ENCODE measurements at places on chromosomes 4 and X.

DNA sequence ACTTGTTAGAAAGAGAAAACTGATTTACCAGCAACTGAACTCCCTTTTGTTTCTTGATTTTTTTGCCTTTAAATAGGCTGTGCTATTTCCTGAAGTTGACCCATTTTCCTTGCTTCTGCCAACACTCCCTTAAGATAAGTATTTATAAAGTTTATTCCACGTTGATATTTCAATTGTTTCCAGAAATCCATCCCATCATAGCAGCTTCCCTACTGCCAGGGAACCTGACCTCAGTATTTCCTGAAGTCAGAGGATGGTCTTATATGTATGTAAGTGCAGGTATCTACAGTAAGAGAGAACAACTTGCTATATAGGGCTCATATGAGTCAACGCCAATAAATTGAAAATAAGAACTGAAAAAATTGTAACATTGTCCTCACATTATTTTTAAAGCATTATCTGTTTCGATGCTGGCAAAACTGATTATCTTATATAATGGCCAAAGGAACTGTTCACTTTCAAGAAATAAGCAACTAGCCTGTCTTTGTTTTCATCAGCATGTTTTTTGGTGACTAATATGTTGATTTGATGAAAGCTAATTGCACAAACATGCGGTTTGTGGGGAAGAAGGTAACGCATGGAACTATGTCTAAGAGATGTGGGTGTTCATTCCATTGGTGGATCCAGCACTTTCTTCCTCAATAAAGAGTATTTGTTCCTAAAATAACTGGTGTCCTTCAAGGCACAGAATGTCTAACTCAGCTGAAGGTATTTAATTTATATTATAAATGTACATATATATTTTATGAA lies 4.7 kb downstream of the LIMCH1 start:
- no peak for DNase-seq

DNA sequence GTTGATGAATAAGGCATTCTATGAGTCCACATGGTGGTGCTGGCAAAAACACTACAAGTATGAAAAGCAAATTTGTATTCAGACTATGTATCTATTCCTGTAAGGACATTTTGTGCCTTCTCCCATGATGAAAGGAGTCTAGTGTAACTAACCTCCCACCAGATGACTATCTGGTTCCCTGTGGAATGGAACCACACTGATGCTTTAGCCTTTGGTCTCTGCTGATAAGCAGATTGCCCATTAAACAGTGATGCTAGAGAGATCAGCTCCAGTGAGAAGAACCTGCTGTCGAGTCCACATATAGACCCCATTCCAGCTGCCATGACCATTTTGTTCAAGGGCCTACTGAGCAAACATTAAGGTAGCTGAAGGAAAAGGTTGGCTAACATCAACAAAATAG lies 10.5 kb upstream of the THOC2 start:
- no peak for DNase-seq

DNA sequence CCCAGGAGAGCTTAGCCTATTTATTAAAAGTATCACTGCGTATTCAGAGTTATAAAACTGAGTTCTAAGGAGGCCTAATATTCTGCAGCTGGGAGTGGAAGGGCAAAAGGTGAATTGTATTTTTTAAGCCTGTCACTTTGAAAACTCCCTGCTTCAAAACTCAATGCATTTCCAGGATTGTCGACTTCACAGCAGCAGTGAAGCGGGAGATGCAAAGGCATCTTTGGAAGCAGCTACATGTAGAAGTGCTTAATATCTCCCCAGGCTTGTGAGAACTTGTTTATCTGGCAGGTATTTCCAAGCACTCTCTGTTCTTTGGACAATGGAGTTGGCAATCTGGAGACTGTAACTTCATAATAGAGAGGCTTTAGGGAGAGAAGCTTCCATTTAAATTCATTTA lies 717.5 kb upstream of the SLIT2 start:
- no peak for DNase-seq

GRCh38 chr4:26206339-26206738 lies 114.5 kb upstream of the RBPJ start:
- no peak for DNase-seq

DNA sequence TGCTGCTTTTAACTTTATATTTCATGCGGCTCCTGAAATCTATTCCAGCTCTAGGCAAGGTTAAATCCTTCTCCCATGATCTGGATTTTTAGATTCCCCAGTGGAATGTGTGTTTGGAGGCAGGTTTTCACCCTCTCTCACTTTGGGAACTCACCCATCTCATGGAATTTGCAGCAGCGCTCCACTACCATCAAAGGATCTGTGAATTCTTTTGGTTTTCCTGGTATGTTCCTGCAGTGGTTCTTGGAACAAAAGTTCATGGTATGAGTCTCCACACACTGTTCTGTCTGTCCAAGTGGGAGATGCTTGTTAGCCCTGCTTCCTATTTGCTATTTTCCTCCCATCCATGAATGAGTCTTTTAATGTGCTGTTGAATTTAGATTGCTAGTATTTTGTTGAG lies 14.0 kb downstream of the APOOL start:
- DNase-seq, result no peak

DNA sequence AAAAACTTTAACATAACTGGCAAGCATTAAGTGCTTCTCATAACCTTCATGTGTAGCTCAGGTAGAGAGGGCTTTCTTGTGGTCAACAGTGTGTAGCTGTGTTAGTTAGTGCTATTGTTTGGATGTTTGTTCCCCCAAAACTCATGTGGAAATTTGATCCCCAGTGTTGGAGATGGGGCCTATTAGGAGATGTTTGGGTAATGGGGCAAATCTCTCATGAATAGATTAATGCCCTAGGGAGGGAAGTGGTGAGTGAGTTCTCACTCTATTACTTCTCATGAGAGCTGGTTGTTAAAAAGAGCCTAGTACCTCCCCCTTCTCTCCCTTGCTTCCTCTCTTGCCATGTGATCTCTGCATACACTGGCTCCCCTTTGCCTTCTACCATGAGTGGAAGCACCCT lies 16.5 kb upstream of the SLC25A43 start:
- no peak for DNase-seq

GRCh38 chr4:136281889-136282288 lies 1250.4 kb downstream of the PCDH18 start:
- DNase-seq, result no peak

GRCh38 chr4:9880406-9881197 lies 99.2 kb downstream of the DRD5 start:
- DNase-seq, result no peak

DNA sequence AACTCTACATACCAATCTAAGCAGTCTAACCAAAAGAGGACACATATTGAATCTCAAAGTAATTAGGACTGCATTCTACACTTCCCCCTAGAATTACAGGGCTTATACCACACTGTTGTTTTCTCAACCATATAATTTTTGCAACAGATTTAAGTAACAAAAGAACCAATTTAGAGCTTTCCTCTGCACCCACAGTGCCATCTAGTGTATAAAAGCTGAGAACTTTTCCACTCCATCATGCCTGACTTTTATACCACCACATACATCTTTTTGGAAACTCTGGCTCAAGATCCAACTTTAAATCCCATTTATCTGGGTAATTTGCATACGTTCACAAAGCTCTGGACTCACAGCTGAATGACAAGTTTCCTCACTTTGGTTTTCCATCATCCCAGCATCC lies 99.5 kb downstream of the EFHC2 start:
- no peak for DNase-seq

- peak; percentile 21 for DNase-seq
Observed at GRCh38 chr4:8171984-8172924, 13.6 kb upstream of the ABLIM2 start.

DNA sequence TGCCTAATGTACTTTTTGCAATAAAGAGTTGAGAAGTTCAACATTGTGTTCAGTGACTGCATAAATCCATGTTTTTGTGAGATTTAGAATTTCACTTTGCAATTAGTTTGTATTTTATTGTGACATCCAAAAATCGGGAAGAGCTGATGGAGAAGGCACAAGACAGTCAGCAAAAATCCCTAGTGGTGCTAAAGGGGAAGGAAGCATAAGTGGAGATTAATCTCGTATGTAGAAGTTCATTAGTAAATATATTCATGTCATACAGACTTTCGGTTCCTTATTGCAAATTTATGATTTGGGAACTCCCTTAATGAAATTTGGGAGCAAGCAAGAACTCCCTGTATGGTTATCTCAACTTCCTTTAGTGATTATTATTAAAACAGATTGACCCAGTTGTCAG lies 57.8 kb upstream of the SLC39A8 start:
- no peak for DNase-seq

- DNase-seq, result no peak
Observed at GRCh38 chr4:3220476-3221183, 28.3 kb upstream of the MSANTD1 start.

GRCh38 chr4:156575430-156576073 lies 396.0 kb downstream of the PDGFC start:
- DNase-seq, result no peak

- DNase-seq, result no peak
Observed at GRCh38 chrX:124125471-124125870, 164.0 kb downstream of the STAG2 start.

- no peak for DNase-seq
Observed at GRCh38 chr4:27088491-27088890, 227.8 kb downstream of the STIM2 start.

GRCh38 chr4:185734214-185734613 lies 77.8 kb downstream of the SORBS2 start:
- DNase-seq, result no peak

DNA sequence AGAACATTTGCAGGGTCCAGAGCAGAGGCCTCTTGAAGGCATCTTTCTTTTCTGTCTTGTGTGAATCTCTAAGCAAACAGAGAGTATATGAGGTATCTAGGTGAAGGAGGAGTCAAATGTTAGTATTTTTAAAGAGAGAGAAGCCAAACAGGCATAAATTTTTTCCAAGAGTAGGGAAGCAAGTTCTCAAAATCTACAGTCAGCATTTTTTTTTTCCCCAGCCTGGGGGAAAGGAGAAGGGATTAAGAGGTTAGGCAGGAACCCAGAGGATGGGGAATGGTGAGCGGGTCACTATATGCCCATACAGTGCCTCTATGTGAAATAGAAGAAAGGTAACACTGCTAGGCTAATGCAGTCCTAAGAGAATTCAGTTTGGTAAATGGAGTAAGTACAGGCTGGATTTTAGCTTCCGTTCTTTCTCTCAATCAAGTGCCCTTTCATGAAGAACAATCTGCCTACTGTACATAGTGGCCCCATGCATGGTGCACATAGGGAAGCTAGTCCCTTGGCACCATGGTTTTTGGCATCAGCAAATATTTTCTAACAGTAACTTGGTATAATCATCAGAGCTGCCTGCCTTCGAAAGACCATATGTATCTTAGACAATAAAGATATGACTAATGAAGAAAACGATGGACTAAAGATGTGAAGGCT lies 163.1 kb upstream of the MAB21L2 start:
- no peak for DNase-seq

DNA sequence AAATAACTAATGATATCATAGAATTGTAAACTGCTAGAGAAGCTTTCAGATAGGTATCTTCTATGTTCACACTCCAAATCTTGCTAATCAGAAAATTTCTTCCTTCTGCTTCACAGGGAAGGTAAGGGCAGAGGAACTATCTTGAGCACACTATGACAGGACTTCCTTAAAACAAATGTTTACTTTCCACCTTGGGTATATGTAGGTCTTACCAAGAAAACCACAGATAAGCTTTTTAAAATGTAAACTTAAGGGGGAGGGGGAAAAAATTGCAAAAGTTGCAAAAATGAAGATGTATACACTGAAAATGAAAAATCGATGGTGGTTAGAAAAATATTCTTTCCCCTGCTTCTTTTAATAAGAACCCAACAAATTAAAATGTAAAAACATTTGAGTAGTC lies 30.9 kb downstream of the YTHDC1 start:
- no peak for DNase-seq

- DNase-seq, result no peak
Observed at GRCh38 chr4:124209211-124209610, 503.3 kb downstream of the ANKRD50 start.

- no peak for DNase-seq
Observed at GRCh38 chr4:85672959-85673358, 198.0 kb downstream of the ARHGAP24 start.

DNA sequence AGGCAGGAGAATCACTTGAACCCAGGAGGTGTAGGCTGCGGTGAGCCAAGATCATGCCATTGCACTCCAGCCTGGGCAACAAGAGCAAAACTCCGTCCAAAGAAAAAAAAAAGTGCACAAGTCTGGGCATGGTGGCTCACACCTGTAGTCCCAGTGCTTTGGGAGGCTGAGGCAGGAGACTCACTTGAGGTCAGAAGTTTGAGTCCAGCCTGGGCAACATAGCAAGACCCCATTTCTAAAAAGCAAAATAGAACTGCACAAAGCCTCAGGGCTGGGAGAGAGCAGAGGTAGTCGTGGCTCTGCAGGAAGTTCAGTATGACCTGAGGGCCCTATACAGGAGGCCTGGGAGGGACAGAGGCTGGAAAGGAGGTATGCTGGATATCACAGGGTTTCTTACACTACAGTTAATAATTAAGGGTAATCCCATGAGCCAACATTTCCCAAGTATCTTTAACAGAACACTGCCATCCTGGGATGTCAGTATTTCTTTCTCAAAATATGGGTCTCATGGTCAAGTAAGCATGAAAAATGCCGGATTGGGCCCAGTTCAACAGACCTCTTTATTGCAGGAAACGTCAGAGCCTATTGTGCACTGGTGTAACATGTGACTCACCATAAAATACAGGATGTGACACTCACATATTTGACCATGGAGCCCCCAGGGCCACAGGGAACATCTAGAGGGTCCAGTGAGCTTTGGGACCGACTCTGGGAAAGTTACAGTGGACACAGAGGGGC lies 37.8 kb downstream of the ACSL1 start:
- no peak for DNase-seq

DNA sequence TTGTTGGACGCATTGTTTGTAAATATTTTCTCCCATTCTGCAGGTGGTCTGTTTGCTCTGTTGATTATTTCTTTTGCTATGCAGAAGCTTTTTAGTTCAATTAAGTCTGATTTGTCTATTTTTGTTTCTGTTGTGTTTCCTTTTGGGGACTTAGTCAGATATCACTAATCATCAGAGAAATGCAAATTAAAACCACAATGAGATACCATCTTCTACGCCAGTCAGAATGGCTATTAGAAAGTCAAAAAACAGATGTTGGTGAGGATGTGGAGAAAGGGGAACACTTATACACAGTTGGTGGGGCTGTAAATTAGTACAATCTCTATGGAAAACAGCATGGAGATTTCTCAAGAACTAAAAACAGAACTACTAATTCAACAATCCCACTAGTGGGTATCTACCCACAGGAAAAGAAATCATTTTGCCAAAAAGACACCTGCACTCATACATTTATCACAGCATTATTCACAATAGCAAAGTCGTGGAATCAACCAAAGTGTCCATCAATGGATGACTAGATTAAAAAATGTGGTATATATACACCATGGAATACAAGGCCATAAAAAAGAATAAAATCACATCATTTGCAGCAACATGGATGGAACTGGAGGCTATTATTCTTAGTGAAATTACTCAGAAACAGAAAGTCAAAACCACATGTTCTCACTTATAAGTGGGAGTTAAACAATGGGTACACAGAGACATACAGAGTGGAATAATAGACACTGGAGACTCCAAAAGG lies 8.1 kb downstream of the COQ2 start:
- DNase-seq, result no peak

GRCh38 chr4:19417256-19417655 lies 834.4 kb upstream of the SLIT2 start:
- DNase-seq, result no peak

- DNase-seq, result no peak
Observed at GRCh38 chr4:102064747-102065442, 274.4 kb downstream of the BANK1 start.

GRCh38 chr4:126890994-126891393 lies 741.8 kb upstream of the INTU start:
- no peak for DNase-seq

Measured in activated CD4-positive, alpha-beta T cell treated with anti-CD3 and anti-CD28 coated beads, Interleukin-2, amount 50 U/mL, for 24 hours (primary cell).